ENCODE measurements at places on chromosomes 7 and 10.

GRCh38 chr10:59133841-59134593 lies 42.4 kb upstream of the PHYHIPL start:
- peak; percentile 4 for DNase-seq

GRCh38 chr10:126160971-126161630 lies 227.2 kb downstream of the ADAM12 start:
- peak; percentile 50 for DNase-seq

DNA sequence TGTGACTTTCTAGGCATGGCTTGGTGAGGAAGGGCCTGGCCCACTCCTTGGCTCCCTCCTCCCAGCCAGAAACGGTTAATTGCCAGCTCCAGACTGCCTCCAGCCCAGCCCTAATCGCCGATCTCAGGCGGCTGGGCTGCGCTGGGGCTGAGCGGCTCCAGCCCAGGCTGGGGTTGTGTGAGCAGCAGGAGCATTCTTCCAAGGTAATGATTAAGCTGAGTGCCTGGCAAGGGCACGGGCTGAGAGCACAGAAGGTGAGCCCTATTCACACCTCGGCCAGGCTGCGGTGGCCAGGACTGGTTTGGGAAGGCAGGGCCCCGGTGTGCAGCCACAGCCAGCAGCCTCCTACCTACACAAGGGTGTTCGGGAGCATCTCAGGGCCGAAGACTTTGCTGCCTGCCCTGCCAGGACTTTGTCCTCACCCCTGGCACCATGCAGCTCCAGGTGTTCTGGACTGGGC lies at the start of gene TMEM72:
Gene TMEM72 (plus strand): TSS at position 257 of the 460 bp plus-strand sequence. CDS start 176 bp downstream, at position 433.
- DNase-seq: no peak

DNA sequence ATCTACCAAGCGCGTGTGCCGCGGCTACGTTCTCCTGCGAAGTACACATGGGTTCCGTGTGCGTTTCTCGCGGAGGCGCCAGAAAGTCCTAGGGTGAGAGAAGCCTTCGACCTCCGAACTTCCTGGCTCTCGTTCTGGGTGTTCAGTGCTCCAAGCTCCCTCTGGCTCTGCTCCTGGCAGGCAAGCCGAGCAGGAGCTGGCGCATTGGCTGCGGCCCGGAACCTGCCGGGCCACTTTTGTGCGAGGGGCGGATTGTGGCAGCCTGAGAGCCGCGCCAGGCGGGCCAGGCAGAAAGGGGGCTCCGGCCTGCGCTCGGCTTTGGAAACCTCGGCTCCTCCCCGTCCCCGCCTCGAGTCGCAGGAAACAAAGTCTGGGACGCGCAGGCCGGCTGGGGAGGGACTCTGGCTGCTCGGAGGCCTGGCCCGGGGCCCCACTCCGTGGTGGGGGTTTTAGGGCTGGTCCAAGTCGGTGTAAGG lies 9.6 kb downstream of the EMX2 start:
- DNase-seq: no peak

GRCh38 chr10:79905322-79906314 lies 43.3 kb downstream of the SFTPD start:
- DNase-seq: peak; percentile 25

DNA sequence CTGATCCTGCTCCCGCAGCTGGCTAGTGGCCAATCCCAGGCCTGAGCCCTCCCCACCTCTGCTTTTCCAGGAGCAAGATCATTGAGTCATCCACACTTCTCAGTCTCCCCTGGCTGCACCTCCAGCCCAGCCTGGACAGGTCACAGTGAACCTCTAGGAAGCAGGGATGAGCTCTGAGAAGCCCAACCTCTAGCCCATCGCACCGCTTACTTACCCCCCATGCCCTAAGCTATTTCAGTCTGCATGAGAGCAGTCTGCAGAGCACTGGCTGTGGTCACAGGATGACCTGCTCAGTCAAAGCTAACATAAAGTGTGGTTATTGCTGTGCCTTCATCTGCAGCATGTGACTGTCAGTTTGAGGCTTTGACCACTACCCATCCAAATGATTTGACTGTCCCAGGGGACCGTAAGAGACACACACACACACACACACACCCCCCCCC lies 129.2 kb downstream of the SORBS1 start:
- no peak for DNase-seq

DNA sequence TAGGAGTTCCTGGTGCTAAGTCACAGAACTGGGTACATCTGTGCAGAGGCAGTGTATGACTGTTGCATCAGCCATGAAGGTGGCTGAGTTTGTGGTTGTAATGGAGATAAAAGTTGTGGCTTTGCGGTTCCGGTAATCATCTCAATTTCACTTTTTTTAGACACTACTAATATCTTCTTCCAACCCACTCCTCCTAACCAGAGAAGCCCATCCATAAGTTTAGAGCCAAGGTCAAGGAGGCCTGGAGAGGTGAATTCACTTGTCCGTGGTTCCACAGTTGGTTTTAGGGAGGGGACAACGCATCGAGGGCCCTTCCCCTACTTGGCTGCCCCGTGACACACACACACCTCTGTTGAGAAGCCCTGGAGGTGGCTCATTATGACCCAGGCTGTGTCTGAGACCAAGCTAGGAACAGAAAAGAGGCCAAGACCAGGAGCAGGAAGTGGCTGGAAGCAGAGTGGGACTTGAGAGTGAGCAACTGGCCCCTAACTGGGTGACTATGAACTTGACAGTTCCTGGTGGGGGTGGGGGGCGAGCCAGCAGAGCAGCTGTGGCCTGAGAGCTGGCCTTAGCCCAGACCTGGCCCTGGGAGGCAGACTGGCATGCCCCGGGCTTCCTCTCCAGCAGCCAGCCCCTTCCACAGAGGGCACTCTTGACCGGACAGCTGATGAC lies 66.8 kb upstream of the COL13A1 start:
- DNase-seq: no peak

GRCh38 chr7:45241339-45242109 lies 83.9 kb downstream of the RAMP3 start:
- DNase-seq: no peak

GRCh38 chr7:94069162-94069739 lies 65.1 kb upstream of the BET1 start:
- no peak for DNase-seq

GRCh38 chr10:110045772-110046171 lies 38.0 kb downstream of the ADD3 start:
- DNase-seq: peak; percentile 17
